ENCODE measurements at places on chromosomes 4 and X. TPM values are rescaled to one million over a fixed set of nuclear protein-coding genes. Genes with fewer than 3 reads are reported as not detected.

GRCh38 chrX:145003443-145003842 lies 243.9 kb upstream of the SPANXN1 start:
- H3K27ac ChIP-seq, result no peak overlapping the region
- DNase-seq, result no peak
- H3K27me3 ChIP-seq, result no peaks in the 10 kb centered on the region
- H3K36me3 ChIP-seq, result no peaks in the 10 kb centered on the region
- no peak overlapping the region for H3K4me3 ChIP-seq

- peak; percentile 84 for DNase-seq
- no peak overlapping the region for H3K27ac ChIP-seq
- peaks cover 5% of the 10 kb centered on the region for H3K27me3 ChIP-seq
- H3K4me3 ChIP-seq, result no peak overlapping the region
- no peaks in the 10 kb centered on the region for H3K36me3 ChIP-seq
These were observed 12.2 kb upstream of the CENPU start for GRCh38 chr4:184745831-184746795.

The PLAC8 gene
- total RNA-seq, result 193 TPM

The LUZP4 gene
- total RNA-seq, result not detected
